ENCODE measurements at places on chromosomes 1 and 21.

GRCh38 chr1:91804546-91805023 lies 81.4 kb downstream of the TGFBR3 start:
- peak; percentile 59 for DNase-seq

- DNase-seq, result peak; percentile 15
These were observed 51.0 kb downstream of the CASQ2 start for GRCh38 chr1:115717541-115717940.

DNA sequence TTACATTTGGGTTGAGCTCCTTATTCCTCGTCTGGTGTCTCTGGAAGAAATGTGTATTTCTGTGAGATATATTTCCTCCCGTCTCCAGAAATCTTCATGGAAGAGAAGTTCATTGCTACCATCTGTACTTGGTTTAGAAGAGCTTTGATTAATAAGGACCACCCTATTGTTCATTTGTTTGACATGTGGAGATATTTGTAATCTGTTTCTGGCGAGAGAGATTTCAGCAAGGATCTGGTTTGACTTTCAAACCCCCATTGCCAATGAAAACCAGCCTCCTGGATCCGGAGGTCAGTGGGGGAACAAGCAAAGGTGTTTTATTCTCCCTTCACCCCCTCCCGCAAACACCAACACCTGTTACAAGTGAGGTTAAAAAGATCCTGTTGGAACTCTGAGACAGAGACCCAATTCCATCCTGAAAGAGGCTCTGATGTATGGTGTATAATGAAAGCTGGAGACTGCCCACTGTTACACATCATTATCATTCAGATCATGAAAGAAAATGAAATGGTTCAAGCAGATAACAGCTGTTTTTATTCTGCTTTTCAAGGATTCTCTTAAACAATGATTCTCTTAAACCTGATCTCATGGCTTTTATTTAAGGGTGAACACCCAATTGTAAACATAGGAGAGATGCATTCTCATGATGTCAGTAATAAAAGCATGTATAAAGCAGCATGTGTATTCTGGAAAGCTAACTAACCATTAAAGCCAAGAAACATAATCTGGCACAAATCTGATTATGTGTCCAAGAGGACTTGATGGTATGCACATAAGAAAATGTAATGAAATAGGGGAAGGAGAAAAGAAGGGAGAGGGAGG lies 393.5 kb upstream of the ADGRL2 start:
- no peak for DNase-seq

DNA sequence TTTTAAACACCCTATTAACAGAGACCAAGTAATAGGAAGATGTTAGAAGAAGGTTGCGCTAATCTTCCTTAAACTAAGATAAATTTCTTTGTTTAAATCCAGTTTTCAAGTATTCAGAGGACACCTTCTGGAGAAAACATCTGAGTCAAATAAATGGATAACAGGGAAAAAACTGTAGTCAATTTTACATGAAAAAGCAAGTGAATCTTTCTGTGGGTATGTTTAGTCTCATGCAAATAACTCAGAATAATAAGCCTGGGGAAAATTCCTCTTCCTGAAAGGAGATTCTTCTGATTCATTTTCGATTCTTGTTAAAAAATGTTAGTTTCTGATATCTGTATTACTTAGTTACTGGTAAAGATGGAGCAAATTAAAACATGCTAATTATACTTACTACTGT lies 145.5 kb downstream of the CTH start:
- DNase-seq, result no peak

- DNase-seq, result no peak
These were observed 41.5 kb upstream of the MRPS6 start for GRCh38 chr21:34031835-34032370.

- no peak for DNase-seq
These were observed 56.3 kb upstream of the GALNT2 start for GRCh38 chr1:230010603-230011332.

DNA sequence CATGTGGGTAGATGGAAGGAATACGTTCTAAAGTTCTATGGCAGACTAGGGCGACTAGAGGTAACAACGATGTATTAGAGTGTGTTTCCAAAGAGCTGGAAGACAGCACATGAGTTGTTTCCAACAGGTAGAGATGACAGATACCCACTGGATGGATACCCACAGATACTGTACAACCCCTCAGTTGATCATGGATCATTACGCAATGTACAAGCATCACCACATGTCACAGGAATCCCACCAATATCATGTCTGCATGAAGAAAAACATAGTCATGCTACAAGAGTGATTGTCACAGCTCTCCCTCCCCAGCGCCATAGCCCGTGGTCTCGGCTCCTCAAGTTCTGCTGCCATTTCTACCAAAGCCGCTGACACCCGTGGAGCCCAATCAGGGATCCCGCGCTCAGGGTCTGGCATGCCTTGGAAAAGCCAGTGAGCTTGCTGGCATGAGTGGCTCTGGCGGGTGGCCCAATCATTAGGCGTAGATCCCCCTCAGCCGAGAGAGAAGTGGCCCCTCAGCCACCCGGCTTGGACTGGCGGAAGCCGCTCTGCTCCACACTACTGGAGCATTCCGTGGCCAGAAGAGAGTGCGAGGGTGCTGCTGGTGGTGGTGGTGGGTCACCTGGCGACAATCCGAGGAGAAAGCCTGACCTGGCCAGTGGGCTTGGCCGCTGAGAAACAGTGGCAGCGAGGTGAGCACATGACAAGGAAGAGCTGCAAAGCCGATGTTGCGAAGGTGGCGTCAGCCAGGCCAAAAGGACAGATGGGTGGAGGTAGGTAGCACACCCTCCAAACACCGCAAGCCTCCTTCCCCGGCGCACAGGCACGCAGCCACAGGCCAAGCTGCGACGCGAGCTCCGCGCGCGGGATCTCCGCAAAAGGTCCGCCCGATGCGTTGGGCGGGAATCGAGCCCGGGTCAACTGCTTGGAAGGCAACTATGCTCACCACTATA lies 65.7 kb upstream of the FCGR2A start:
- peak; percentile 8 for DNase-seq

- no peak for DNase-seq
These were observed 99.6 kb downstream of the ELAVL4 start for GRCh38 chr1:50208315-50208714.

- no peak for DNase-seq
These were observed 14.4 kb upstream of the THEM5 start for GRCh38 chr1:151867765-151868411.

DNA sequence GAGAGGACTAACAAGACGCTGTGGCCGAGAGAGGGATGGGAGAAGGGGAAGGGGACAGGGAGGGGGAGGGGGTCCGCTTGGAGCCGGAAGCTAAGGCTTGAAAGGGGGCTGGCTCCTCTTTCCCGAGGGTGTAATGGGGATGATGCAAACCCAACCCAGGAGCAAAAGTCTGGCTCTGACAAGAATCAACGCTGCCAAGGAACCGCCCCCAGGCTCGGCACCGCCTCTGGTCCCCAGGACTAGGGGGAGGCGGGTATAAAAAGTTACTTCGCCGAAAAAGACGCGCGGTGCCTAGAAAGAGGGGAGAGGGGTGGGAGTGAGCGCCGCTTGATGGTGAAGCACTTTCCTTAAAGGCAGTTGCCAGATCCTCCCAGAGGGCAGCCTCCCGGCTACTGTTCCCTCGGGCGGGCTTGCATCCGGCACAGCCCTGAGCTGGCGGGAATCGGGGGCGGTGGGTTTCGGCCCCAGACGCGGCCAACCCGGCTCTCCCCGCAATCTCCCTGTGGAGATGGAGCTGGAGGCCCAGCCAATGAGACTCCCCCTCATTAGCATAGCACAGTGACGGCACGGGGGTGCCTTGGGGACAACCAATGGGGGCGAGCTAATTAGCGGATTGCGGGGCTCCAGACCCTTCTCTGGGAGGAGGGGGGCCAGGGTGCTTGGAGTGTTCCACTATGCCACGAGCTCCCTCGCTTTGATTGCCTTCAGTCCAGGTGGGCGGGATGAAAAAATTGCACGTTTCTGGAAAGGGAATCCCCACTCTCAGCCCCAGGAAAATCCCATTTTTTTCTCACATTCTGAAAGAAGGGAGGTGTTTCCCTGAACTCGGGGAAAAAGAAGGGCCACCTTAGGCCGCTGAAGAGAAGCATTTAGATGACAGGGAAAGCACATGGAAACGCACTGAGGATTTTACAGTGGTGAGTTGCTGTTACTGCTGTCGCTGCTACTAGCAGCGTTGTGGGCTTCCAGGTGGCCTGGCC lies at the start of gene KCNT2:
KCNT2 (minus strand) TSS at position 51 of the 980 bp plus-strand sequence. CDS start 131 bp downstream, outside the sequence.
- no peak for DNase-seq

All from stimulated activated CD4-positive, alpha-beta T cell treated with anti-CD3 and anti-CD28 coated beads, Interleukin-12 subunit alpha, Interleukin-12 subunit beta, amount 100 ng/mL, for 24 hours (primary cell).